ENCODE measurements at places on chromosomes 6 and 20.

DNA sequence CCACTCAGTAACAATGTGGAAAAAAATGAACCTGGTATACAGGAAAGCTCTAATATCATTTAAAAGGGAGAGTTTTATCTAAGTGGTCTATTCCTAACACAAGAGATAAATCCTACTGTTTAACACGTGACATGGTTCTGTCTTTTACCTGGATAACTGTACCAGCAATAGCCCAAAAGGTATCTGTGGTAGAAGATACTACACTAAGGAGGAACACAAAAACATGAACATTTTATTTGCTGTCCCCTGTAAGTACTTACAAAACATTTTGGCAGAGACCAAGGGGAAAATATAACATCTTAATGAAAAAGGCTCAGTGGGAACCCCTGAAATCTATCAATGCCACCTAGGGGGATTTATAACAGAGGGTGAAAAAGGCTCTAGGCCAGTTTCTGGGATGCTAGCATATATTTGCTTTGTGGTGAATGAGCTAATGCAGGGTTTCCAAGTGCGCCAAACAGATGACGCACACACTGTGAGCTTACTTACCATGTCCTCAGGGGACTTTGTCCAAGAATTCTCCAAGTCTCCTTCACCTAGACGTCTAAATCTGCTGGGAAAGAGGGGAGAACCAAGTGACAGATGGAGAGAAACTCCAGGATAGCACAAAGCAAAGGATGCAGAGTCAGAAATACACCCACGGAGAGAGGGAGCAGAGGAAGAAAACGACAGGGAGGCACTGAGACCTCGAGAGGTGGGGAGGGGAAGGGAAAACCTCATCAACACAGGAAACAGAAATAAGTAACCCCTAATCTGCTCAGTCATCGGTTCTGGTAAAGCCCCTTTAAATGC is 147.9 kb upstream of the PRND start:
- no peak for DNase-seq

DNA sequence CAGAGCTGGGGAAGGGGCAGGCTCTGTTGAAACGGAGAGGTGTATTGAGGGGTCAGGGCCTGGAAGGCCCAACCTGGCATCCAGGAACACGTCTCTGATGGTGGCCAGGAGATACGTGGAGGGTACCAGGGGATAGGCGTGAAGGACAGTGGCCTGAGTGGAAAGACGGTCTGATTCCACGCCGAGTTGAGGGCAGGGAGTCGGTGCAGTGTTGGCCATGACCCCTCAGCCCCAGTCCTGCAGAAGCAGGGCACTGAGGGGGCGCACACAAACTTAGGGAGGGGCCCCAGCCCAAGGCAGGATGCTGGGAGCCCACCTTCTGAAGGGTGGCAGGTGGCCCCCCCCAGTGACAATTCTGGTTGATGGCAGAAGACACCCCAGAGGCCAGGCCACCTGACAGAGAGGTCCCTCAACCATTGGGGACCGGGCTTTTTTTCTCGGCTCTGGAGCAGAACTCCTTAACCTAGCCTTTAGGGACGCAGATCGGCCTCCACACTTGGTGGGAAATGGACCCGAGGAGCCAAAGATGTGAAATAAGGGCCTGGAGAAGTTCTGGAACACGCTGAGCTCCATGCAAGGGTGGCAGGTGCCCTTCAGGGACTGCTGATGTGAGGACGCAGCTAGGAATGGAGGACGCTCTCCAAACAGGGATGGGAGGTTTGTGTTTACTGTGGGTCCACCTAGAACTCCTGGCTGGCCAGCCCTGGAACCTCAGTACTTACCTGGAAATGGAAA is 91.0 kb downstream of the TMEM242 start:
- DNase-seq, result no peak

DNA sequence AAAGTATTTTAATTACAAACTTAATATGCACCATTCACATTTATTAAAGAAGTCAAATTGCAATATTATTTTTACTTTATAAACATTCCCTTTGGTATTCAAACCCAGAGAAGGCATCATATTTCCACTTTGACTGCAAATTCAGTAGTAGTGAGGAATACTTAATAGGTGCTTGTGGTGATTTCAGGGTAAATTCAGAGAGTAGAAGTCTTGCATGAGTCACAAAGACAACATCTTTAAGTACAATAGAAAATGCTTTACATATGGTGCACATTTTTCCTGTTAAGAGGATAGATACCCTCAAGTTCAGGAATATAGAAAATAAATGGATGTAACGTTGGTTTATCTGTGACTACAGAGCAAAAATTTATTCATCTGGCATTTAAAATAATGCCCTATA is 390.2 kb downstream of the TENT5A start:
- DNase-seq, result no peak

GRCh38 chr6:162153120-162153519 is 574.4 kb downstream of the PRKN start:
- no peak for DNase-seq

DNA sequence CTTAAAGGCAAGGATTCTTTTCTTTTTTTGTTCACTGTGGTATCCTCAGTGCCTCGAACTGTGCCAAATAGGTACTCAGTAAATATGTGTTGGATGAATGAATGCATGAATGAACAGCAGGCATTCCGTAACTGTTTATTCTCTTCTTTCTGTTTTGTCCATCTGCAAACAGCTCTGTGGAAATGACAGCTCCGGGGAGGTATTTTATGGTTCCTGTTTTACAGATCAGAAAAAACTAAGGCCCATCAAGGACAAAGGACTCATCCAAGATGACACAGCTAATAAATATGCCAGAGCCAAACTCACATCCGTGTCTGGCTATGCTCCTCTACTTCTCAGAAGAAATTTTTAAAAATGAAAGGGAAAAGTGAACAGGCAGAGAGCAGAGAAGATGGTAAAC is 21.0 kb downstream of the JPH2 start:
- DNase-seq, result no peak

DNA sequence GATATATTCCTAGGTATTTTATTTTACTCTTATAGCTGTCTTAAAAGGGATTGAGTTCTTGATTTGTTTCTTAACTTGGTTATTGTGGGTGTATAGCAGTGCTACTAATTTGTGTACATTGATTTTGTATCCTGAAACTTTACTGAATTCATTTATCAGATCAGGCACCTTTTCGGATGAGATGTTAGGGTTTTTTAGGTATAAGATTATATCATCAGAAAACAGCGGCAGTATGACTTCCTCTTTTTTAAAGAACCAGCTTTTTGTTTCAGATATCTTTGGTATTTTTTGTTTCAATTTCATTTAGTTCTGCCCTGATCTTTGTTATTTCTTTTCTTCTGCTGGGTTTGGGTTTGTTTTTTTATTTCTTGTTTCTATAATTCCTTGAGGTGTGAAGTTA is 382.4 kb upstream of the ADGRB3 start:
- no peak for DNase-seq

DNA sequence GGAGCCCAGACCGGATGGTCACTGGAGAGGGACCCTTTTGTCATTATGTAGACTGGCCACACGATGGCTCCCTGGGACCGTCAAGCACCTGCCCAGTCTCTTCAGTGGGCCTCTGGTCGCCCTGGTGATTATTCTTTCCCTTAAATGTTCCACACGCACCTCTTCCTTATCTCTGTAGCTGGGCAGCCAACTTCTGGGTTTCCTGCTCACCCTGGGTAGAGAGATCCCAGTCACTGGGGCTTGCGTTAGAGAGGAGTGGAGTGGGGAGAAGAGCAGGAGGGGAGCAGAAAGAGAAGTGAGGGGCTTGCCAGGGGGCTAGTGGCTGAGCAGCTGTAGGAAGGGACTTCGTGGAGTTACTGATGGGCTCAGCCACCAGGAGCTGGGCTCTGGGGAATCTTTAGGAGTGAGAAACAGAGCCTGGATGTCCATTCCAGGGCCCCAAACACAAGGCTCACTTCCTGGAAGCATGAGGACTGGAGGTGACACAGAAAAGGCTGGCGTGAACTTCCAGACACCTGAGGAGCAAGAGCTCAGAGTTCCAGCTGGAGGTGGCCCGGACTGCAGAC is 150.1 kb downstream of the DHX35 start:
- DNase-seq, result no peak

Measured in activated CD4-positive, alpha-beta T cell treated with anti-CD3 and anti-CD28 coated beads for 1 hour (primary cell).